ENCODE measurements at places on chromosomes 16 and 17.

GRCh38 chr16:67242138-67242730 is 5.0 kb downstream of the FHOD1 start:
- no peak for DNase-seq

DNA sequence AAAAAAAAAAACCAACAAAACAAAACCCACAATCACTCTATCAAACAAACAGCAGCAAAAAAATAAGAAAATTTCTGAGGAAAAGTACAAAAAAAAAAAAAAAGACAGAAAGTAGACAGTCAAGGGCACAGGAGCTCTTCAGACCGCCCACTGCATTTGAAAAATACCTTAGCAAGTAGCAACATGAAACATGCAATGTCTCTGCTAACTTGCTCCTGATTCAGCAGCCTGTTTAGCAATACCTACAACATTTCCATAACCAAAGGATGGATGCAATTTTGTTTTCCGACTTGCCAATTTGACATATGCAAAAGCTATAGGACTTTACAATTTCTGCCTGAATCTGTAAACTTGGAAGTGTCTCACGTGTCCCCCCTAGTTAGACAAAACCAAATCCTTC is 57.4 kb downstream of the SYNRG start:
- no peak for DNase-seq

DNA sequence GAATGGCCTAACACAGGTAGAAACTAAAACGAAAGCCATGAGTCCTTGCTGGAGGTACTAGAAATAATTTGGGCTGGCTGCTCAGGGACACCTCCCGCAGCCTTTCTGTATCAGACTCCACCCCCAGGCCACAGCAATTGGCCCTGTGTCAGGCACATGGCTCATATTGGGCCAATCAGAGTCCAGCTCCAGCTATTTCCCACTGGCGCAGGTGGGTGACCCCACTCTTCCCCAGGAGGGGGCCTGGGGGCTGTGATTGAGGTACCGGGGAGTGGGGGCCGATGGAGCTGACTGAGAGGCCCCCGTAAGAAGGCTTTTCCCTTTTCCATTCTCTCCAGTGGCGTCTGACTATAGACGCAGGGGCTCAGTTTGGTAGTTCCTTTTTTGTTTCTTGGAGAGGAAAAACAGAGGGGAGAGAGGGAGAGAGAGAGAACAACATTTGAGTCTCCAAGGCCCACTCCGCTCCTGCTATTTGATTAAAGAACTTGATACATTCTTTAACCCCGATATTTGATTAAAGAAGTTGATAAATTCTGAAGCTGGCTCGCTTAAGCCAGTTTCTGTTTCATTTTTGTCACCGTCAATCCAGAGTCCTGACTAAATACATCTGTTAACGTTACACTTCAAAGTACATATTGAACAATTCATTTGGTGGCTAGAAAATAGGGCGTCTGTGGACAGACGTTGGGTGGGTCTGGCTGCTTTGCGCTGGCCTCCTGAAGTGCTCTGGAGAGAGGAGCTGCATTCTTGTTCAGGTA is 26.3 kb downstream of the FOXL1 start:
- no peak for DNase-seq

DNA sequence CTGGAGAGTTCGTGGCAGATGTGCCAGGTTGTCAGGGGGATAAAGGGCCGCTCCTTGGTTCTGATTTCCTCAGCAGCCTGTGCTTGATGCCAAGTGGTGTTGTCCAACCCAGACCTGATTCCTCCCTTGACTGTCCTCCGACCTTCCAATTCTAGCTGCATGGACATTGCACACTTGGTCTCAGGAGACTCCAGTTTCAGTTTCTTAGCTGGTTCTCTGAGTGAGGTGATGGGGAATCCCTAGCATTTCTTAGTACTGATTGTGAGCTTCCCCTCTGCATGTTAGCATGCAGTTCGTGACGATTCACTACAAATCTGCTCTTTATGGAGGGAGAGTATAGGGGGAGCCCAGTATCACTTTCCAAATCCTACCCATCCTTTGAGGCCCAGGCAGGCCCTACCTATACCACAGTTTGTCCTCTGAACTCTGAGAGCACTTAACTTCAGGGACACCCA is 12.4 kb upstream of the CCR7 start:
- DNase-seq = no peak

- peak; percentile 32 for DNase-seq
Measured at GRCh38 chr16:49854188-49854795, 1.6 kb downstream of the ZNF423 start.

GRCh38 chr17:36597866-36598777 is 3.3 kb upstream of the MRM1 start:
- DNase-seq = no peak

- no peak for DNase-seq
Measured at GRCh38 chr17:6422654-6423241, 12.2 kb downstream of the AIPL1 start.

GRCh38 chr16:27495191-27495590 is 54.5 kb downstream of the GTF3C1 start:
- no peak for DNase-seq

DNA sequence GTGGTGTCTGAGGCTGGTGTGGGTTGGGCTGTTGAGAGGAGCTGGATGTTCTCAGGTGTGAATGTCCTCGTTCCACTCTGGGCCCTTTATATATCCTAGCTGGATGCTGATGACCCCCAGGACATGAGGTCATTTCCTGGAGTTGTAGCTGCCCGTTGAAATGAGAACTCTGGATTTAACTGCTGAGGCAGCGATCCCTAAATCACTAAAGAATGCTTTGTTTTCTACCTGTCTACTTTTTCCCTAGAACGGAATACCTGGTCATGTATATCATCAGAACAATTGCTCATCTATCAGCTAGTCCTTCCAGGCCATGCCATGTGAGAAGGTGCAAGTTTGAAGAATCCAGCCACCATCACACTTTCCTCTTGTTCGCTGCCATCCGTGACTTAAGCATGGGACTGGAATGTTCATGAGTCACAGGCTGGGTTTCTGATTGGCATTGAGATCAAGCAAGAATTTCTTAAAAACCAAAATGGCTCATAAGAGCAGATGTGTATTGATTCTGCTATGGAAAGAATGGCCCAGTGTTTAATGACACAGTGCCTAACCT is at the start of gene KRTAP2-3:
KRTAP2-3 (minus strand) TSS at position 63 of the 553 bp plus-strand sequence. CDS start 64 bp downstream, outside the sequence.
- no peak for DNase-seq

- no peak for DNase-seq
Measured at GRCh38 chr17:69367298-69367697, 40.4 kb upstream of the ABCA5 start.

- no peak for DNase-seq
Measured at GRCh38 chr16:25916037-25916436, 224.3 kb downstream of the HS3ST4 start.

DNA sequence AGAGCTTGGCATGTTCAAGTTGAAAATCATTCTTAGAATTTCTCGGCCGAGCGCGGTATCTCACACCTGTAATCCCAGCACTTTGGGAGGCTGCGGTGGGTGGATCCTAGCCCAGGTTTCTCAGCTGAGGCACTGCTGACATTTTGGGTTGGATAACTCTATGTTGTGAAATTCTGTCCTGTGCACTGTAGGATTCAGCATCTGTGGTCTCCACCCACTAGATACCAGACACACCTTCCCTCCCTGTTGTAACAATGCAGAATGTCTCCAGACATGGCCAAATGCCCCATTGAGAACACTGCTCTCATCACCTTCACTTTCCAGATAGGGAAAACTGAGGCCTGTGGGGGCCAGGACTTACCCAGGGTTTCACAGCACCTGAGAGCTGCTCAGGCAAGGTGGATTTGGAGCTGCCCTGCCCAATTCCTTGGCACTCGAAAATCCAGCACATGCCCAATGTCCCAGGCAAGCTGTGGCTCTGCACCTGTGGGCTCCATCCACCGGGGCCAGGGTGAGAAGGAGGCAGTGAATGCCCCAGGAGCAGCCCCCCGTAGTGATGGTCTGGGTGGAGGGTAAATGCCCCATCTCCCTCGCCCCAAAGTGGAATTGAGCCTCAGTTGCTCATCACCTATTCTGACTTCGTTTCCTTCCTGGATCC is 20.2 kb upstream of the TVP23A start:
- DNase-seq = no peak

DNA sequence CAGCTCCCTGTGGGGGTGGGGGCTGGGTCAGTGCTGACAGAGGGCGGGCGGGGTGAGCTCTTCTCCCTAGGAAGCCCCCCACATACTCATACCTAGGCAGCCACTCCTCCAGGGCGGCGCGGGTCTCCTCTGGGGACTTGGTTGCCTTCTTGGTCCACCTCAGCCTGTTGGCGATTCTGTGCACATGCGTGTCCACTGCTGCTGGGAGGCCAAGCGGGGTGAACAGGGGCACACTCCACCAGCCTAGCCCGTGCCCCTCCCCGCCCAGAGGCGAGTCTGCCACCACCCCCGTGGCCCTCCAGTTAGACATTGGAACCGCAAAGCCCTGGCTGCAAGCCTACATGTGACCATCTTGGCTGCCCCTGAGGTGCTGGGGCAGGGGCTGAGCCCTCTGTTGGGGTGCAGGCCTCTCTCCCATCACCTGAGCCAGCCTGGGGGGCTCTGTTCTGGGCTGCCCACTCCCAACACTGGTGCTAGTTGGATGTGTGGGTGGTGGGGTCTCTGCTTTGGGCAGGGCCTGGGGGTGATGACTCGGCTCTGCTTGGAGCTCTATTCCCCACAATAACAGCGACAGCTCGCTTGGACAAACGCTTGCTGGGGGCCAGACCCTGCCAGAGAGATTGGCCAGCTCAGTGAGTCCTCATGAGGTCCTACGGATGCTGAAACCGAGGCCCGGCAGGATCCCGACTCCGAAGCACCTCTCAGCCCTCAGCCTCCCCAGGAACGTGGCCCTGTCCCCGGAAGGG is 7.4 kb downstream of the NTHL1 start:
- DNase-seq = no peak

- DNase-seq = peak; percentile 34
Measured at GRCh38 chr17:2170023-2170422, 115.1 kb downstream of the HIC1 start.

DNA sequence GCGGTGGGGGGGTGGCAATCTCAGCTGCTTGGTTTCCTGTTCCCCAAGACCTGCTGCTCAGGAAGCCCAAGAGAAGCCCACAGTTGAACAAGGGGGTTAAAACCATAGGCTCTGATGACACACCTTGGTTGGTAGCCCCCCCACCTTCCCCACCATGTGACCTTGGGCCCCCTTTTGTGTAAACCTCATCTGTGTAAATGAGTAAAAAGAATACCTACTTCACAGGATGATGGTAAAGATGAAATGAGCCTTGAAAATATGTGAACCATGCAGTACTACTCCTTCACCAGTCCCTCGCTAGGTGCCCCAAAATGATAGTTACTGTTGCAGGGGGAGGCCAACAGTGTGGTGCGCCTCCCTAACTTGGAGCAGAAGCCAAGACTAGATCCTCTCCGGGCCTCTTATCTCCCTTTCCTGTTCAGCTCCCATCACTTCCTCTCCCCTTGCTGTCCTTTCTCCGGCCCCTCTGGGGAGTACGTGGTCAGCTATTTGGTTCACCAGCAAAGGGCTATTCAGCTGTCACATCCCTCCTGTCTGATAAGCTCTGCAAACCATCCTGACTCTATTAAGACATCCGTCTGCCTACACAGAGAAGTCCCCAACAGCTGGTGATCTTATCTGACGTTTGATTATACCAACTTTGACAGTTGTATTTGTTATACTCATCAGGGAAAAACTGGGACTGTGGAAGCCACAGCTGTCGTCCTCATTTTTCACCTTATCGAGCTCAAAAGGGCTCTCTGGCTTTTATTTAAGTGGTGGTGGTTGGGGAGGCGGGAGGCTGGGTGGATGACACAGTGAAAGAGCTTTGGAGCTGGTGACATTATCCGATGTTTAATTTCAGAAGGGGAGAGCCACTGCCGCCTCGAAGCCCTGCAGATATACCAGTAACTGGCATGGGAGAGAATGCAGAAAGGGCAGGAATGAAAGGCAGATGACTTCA is 19.9 kb downstream of the DCAKD start:
- DNase-seq = no peak

DNA sequence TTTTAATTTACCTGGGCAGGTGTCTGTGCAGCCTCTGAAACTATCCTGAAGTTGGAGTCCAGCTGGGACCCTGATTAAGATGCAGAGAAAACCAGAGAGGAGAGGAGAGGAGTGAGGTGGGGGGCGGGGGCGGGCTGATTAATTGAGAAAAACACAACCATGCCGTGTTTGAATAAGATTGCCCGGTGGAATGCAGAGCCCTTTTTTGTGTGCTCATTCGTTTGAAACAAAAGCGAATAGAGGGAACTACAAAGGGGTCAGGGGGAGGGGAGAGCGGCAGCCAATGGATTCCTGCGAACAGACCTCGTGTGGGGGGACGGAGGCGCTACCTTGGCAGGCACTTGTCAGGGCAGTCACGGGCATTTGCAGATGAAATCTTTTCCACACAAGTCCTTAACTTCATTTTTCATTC is 355.8 kb downstream of the SOX9 start:
- DNase-seq = no peak

- peak; percentile 95 for DNase-seq
Measured at GRCh38 chr16:19138601-19139000, 24.8 kb downstream of the ITPRIPL2 start.

DNA sequence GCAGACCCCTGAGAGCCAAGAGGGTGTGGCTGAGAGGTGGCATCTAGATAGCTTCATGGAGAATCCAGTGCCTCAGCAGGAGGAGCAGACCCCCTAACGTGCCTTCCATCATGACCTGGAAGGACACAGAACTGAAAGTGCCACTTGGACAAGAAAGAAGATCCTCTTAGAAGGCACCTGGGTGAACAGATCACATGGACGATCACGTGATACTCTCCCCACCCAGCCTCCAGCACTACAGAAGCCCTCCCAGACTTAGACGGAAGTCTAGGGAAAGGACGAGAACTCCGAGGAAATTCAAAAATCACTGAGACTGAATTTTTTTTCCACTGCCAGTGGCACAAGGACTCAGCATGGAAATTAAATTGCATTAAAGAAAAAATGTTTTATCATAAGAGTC is 113.4 kb downstream of the MRM1 start:
- no peak for DNase-seq

DNA sequence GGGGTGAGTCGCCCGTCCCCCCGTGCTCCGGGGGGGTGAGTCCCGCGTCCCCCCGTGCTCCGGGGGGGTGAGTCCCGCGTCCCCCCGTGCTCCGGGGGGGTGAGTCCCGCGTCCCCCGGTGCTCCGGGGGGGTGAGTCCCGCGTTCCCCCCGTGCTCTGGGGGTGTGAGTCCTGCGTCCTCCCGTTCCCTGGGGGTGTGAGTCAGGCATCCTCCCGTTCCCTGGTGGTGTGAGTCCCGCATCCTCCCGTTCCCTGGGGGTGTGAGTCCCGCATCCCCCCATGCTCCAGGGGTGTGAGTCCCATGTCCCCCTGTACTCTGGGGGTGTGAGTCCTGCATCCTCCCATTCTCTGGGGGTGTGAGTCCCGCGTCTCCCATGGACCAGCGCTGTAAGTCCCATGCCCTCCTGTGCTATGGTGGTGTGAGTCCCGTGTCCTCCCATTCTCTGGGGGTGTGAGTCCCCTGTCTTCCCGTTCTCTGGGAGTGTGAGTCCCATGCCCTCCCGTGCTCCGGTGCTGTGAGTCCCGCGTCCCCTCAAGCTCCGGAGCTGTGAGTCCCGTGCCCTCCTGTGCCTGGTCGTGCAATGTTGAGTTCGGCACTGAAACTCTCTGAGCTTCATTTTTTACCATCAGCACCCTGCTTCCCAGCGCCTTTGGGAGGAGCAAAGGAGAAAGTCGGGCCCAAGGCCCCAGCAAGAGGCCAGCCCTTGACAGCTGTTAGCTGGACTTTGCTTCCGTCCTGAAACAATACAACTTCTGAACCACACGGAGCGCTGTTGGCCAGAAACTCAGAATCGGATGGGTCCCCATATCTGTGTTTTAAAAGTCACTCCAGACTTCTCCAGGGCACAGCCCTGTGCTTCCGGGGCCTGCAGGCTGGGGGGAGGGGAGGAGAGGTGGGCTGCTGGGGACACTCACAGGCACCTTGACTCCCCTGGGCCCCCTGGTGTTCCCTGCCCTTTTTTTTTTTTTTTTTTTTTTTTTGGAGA is 11.5 kb upstream of the ZC3H18 start:
- DNase-seq = peak; percentile 85
